ENCODE measurements at places on chromosomes 7 and 10.

DNA sequence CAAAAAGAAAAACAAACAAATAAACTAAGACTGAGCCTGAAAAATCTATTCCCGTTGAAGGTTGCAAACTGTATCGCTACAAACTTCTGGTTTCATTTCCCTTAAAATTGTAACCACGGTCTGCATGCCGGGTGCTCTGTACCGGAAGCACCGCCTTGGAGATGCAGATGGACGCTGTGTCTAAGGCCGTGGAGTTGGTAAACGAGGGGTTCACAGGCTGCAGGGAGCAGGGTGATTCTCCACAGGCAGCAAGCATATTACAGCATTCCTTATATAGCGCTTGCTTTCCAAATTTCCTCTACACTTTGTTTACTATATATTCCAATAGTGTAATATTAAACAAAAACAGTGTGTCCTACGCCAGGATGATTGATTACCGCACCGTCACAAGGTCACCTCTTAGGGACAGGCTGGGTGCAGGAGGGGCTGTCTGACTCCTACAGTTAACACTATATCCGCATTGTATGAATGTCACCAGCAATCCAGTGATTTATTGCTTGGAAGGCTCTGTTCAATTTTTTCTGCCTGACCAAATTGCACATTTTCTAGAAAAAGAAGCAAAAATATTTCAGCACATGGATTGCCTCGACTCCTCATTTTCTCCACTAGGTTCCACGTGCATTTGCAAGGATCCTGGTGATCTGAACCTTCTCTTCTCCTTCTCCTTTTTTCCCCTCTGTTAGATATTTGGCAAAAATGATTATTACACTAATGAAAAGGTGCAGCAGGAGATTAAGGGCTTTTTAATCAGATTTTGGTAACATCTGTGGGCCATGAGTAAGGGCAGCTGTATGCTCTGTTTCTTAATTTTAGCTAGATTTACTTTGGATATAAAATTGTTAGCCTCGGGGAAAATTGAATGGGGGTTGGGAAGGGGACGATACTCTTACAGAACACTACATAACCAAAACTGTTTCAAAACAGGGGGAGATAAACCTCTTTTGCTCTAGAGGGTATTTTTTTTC lies 325.8 kb upstream of the MGMT start:
- DNase-seq = no peak

GRCh38 chr10:122040786-122041185 lies 51.8 kb downstream of the TACC2 start:
- no peak for DNase-seq

- peak; percentile 81 for DNase-seq
Observed at GRCh38 chr7:5780801-5781496, 514 bp downstream of the RNF216 start.

DNA sequence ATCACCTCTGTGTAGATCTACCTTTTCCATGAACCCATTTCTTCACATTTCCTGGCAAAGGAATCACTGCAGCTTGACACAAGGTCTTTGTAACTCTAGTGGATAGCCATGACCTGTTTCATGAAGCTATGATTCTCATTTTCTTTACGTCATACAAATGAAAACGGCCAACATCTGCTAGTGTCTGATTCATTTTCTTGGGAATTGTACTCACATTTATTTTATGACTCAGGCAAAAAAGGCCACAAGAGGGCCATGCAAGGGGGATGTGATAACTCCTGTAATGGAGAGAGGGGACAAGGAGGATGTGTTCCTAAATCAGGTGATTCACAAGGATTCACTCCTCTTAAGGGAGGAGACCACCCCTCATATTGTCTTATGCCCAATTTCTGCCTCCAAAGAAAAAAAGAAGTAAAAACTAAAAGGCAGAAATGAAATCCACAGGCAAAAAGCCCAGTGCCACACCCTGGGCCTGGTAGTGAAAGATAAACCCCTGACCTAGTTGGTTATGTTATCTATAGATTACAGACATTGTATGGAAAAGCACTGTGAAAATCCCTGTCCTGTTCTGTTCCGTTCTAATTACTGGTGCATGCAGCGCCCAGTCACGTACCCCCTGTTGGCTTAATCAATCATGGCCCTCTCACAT lies 249.9 kb downstream of the IPMK start:
- no peak for DNase-seq

GRCh38 chr7:130301501-130302020 lies 8.6 kb downstream of the CPA4 start:
- no peak for DNase-seq

GRCh38 chr7:139619367-139619657 lies 95.8 kb downstream of the CLEC2L start:
- no peak for DNase-seq

GRCh38 chr10:18216482-18216881 lies 76.3 kb downstream of the CACNB2 start:
- DNase-seq = no peak

Data from Right ventricle myocardium inferior (tissue), 1 donor.